Stimulated activated CD8-positive, alpha-beta memory T cell treated with anti-CD3 and anti-CD28 coated beads, Interleukin-7, amount 100 ng/mL, for 1 hour (primary cell): ENCODE measurements at places on chromosomes 12 and 14.

DNA sequence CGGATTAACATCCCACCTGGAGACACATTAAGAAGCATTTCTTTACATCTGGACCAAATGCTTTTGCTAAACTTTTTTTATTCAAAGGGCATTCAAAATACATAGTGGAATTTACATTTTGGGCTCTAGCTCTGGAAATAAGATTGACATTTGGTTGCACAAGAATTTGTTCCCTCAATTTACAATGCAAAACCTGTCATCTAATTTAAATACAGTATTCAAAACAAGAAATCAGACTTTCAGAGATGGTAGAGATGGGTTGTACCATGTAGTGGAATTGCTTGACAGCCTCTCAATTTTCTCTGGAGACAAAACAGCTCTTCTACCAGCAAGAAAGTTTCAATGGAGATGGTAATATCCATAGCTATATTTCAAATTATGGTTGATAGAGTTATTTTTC is 275.8 kb downstream of the ATP23 start:
- no peak for DNase-seq

- DNase-seq: no peak
These were observed 14.8 kb downstream of the BATF start for GRCh38 chr14:75537071-75537470.

GRCh38 chr14:98834119-98834518 is 437.9 kb downstream of the BCL11B start:
- no peak for DNase-seq

- DNase-seq: no peak
These were observed 21.0 kb upstream of the ITPR2 start for GRCh38 chr12:26854031-26854390.

- no peak for DNase-seq
These were observed 370.9 kb downstream of the AEBP2 start for GRCh38 chr12:19810213-19810612.
